ENCODE measurements at places on chromosomes 5 and 9. TPM values are rescaled to one million over a fixed set of nuclear protein-coding genes. Genes with fewer than 3 reads are reported as not detected.

DNA sequence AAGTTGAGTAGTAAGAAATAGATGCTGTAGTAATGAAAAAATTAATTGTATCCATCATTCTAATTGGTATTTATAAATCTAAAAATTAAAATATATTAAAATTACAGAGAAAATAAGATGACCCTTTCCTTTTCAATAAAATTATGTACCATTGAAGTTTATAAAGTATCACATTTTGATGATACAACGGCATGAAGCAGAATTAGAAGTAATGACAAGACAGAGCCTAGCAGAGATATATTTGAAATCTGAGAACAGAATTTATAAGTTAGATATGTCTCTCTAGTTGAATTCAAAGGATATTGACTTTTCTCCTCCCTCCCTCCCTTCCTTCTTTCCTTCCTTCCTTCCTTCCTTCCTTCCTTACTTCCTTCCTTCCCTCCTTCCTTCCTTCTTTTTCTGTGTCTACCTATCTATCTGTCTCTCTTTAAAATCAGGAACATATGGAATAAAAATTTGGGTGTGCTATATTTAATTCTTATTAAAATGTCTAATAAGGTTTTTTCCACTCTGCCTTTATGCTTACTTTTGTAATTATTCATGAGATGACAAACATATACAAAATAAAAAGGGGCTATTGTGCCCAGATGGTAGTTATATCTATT lies 258.5 kb upstream of the CD180 start:
- no peaks in the 10 kb centered on the region for H3K36me3 ChIP-seq
- no peaks in the 10 kb centered on the region for H3K4me1 ChIP-seq
- no peaks in the 10 kb centered on the region for H3K27me3 ChIP-seq

DNA sequence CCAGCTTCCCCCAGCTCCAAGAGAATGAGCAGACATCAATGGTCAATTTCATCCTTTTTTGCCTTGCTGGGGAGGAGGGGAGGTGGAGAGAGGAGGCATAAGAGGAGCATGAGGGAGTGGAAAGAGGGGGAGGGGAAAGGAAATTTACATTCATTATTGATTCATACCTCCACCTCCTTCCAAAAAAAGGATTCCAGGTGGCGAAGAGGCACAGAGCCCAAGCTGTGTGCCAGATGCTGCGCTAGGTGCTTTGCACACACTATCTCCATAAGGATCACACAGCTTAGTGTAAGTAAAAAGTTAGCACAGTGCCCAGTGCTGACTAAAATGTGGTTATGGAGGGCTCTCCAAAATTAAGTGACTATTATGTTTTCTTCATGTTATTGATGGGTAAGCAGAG lies 11.0 kb downstream of the ASTN2 start:
- no peaks in the 10 kb centered on the region for H3K27me3 ChIP-seq
- H3K36me3 ChIP-seq = no peaks in the 10 kb centered on the region
- peaks cover 6% of the 10 kb centered on the region for H3K4me1 ChIP-seq

- H3K36me3 ChIP-seq = no peaks in the 10 kb centered on the region
- H3K4me3 ChIP-seq = no peak overlapping the region
- no peak overlapping the region for H3K27ac ChIP-seq
- DNase-seq = no peak
Measured at GRCh38 chr9:75950998-75951397, 60.5 kb downstream of the PCSK5 start.

- H3K27me3 ChIP-seq = no peaks in the 10 kb centered on the region
- no peak overlapping the region for H3K27ac ChIP-seq
- H3K36me3 ChIP-seq = no peaks in the 10 kb centered on the region
- H3K4me3 ChIP-seq = no peak overlapping the region
Measured at GRCh38 chr5:112492291-112492690, 73.2 kb upstream of the EPB41L4A start.

DNA sequence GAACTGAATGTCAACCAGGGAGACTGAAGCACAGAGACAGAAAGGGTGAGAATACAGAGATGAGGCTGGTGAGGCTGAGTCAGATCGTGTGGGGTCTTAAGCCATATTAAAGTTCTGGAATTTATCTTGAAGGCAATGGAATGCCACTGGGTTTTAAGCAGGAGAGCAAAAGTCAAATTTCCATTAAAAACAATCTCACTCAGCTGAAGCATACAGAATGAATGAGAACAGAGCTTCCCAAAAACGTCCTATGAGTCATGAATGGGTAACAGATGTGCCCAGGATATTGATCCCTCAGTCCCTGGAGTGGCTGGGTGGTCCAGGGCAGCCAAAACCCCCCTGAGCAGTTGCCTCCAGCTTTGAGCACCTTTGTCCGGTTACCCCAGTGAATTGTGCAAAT lies 44.9 kb downstream of the PFDN1 start:
- H3K27me3 ChIP-seq = no peaks in the 10 kb centered on the region
- no peak for DNase-seq
- peaks cover 2% of the 10 kb centered on the region for H3K36me3 ChIP-seq
- H3K27ac ChIP-seq = no peak overlapping the region

GRCh38 chr5:4576161-4576748 lies 563.9 kb upstream of the ADAMTS16 start:
- H3K27ac ChIP-seq = no peak overlapping the region
- H3K4me3 ChIP-seq = no peak overlapping the region
- no peaks in the 10 kb centered on the region for H3K36me3 ChIP-seq
- DNase-seq = no peak

CCDC69 gene
- 87.0 TPM for total RNA-seq

PSAT1 gene
- total RNA-seq = 76.1 TPM
